Fibroblast of pulmonary artery (primary cell): ENCODE measurements at places on chromosomes 2 and 18.
A peak's percentile ranks its signal among the peaks of the same experiment; 100 is the strongest.

GRCh38 chr2:240792629-240793312, 27.2 kb downstream of the KIF1A start:
- no peak for DNase-seq

GRCh38 chr18:53757328-53757727, 467.1 kb downstream of the MBD2 start:
- DNase-seq = no peak

- DNase-seq = no peak
Observed at GRCh38 chr2:98089941-98090340, 3.0 kb downstream of the VWA3B start.

DNA sequence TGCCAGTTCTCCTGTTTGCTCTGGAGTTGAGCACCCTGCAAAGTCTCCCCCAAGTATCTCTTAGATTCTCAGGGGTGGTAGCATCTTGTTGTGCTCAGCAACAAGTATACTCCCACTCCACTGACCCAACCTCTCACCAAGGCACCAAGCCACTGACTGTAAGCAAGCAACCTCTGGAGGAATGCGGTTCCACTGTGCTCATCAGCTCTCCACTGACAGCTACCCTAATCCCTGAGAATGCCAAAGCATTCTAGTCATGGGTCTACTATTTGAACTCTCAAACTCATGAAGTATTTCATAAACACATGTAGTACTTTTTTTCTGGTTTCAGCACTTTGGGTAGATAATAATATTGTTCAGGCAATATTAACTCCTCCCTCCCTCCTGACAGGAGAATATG, 170.0 kb downstream of the EPHA4 start:
- peak; percentile 5 for DNase-seq

GRCh38 chr18:76451396-76452331, 43.4 kb downstream of the ZNF516 start:
- no peak for DNase-seq

- no peak for DNase-seq
Observed at GRCh38 chr2:201008296-201008829, 44.9 kb upstream of the ORC2 start.
